ENCODE measurements at places on chromosomes 5 and 9. TPM values are rescaled to one million over a fixed set of nuclear protein-coding genes. Genes with fewer than 3 reads are reported as not detected.
A peak's percentile ranks its signal among the peaks of the same experiment; 100 is the strongest.

GRCh38 chr5:138354926-138355378 is 2.5 kb downstream of the KDM3B start:
- DNase-seq = no peak

DNA sequence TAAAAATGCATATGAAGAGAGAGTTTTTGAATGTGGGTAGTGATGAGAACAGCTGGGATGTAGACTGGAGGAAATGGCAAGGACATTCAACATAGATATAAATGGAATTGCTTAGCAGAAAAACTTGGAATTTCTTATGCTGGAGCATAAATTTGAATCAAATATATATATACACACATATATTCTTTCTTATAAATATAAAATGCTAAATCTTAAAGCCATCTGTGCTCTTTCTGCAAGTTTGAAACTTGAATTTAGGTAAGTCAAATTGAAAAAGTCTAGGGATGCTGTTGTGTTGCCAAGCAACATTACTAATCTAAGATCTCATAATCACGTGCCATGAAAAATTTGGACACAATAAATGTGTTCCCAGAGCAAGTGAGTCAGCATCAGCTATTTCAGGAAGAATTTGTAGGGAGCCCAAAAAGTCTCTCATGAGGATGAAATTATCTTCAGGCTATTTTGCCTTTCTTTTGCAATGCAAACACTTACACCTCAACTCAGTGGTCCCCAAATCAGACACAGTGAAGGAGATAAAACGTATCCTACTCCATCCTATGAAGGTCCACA is 58.4 kb upstream of the ALDH1A1 start:
- DNase-seq = no peak

Gene ZNF454
- total RNA-seq = 2.9 TPM

Gene ZNF618
- total RNA-seq = 2.3 TPM

GRCh38 chr9:27752069-27752468 is 178.8 kb upstream of the C9orf72 start:
- DNase-seq = no peak

Gene CD14
- total RNA-seq = 20.8 TPM

Gene RASEF
- total RNA-seq = 0.27 TPM

DNA sequence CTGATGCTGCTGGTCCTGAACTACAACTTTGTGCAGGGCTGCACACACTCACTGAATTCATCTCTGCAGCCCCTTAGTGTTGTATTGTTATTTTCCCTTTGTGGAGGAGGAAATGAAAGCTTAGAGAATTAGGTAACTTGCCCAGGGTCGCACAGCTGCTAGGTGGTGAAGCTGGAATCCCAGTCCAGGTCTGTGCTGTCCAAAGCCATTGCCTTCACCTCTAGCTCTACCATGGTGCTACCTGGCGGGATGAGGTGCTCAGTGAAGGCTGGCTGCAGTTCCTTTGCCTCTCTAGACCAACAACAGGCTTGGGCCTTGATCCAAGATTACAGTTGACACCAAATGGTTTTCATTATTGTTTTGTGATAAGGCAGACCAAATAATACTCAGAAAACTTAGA is 177.8 kb upstream of the PITX1 start:
- DNase-seq = no peak

GRCh38 chr5:169646856-169647255 is 9.8 kb downstream of the DOCK2 start:
- no peak for DNase-seq

Gene NMRK1
- 27.5 TPM for total RNA-seq

- DNase-seq = no peak
Measured at GRCh38 chr9:136029556-136029955, 65.5 kb downstream of the NACC2 start.

Gene CTSL
- 107 TPM for total RNA-seq

DNA sequence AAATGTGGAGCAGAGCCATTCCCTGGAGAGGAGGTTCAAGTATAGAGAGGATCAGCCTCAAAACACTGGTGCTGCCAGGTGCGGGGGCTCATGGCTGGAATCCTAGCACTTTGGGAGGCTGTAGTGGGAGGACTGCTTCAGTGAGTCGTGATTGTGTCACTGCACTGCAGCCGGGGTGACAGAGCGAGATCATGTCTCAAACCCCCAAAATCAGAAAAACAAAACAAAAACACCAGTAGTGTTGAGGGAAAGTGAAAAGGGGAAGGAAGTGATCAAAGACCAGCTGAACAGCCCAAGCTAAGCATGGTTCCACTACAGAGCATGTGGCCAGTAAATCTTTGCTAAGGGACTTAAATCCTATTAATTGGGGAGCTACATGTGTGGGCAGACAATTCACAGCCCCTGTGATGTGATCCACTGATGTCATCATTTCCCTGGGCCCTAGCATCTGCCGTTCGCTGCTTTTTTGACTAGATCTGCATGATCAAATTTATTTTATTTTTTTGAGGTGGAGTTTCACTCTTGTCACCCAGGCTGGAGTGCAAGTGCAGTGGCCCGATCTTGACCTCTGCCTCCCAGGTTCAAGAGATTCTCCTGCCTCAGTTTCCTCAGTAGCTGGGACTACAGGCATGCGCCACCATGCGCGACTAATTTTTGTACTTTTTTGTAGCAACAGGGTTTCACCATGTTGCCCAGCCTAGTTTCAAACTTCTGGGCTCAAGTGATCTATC is 2.7 kb upstream of the PCBD2 start:
- DNase-seq = no peak

GRCh38 chr9:69495296-69495695 is 170.3 kb downstream of the ENTREP1 start:
- DNase-seq = no peak

- no peak for DNase-seq
Measured at GRCh38 chr5:180020176-180020575, 51.4 kb downstream of the RNF130 start.

GRCh38 chr9:95726756-95727155 is 148.7 kb upstream of the ERCC6L2 start:
- DNase-seq = no peak

DNA sequence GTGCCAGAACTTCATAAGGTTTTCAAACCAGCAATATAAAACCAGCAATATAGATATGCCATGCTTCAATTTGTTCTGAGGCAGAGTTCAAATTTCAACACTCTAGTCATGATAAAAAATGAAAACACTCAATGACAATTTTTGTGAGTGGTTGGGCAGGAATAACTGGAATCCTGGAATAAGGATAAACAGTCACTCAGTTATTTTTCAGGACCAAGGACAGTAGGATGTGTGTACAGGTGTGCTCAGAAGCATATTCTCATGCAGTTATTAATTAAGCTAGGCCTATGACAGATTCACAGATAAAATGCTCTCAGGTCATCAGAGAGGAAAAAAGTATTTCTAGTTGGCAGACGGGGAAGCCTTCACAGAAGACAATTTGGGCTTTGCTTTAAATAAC is 117.3 kb upstream of the PPP2R2B start:
- no peak for DNase-seq

Gene SHOC1
- total RNA-seq = not detected

DNA sequence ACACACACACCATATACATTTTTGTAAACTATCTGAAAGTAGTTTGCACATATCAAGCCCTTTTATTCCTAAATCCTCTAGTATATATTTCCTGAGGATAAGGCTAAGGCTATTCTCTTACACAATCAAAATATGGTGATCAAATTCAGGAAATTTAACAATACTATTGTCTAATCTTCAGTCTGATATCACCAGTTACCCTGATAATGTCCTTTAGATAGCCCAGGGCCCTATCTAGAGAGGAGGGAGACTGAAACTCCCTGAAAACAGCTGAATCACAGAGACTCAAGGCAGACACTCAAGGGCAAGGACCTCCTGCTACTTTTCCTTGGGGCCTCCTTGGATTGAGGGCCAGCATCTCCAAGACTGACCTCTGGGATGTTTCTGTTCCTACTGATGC is 30.4 kb downstream of the PTTG1 start:
- no peak for DNase-seq

Gene DMRTA1
- total RNA-seq = 1.2 TPM

Gene TPD52L3
- not detected for total RNA-seq

Gene DAB2
- 55.0 TPM for total RNA-seq

- no peak for DNase-seq
Measured at GRCh38 chr5:8253376-8253775, 384.4 kb downstream of the MTRR start.

- DNase-seq = no peak
Measured at GRCh38 chr9:117678871-117679270, 25.3 kb upstream of the TLR4 start.

Gene GPSM1
- 9.4 TPM for total RNA-seq

- no peak for DNase-seq
Measured at GRCh38 chr5:69032009-69032408, 61.8 kb upstream of the SLC30A5 start.

Gene TNC
- 127 TPM for total RNA-seq

Gene RMRP
- total RNA-seq = 26,387 TPM

GRCh38 chr9:115254287-115255180 is 136.6 kb upstream of the TNC start:
- DNase-seq = peak; percentile 72

- peak; percentile 77 for DNase-seq
Measured at GRCh38 chr9:109903515-109904138, 123.6 kb downstream of the PALM2AKAP2 start.

GRCh38 chr5:132592521-132592920 is 35.7 kb downstream of the RAD50 start:
- DNase-seq = no peak

Gene CENPH
- total RNA-seq = 1.3 TPM

DNA sequence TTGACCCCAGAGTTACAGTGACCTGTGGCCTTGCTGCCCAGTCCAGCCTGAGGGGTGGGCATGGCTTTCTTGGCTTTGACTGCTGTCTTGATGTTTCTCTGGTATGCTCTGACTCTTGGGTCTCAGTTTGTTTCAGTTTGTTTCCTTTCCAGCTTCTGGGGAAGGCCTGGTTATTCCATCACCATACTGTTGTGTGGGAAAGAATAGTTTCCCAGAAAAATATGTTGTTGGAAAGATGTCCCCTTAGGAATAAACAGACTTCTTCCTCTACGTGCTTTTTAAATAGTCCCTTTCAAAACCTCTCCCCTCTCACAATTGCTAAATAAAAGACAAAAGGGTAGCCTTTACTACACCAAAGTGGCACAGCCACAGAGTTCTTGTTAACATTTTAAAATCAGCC is 49.5 kb downstream of the EGFLAM start:
- no peak for DNase-seq

DNA sequence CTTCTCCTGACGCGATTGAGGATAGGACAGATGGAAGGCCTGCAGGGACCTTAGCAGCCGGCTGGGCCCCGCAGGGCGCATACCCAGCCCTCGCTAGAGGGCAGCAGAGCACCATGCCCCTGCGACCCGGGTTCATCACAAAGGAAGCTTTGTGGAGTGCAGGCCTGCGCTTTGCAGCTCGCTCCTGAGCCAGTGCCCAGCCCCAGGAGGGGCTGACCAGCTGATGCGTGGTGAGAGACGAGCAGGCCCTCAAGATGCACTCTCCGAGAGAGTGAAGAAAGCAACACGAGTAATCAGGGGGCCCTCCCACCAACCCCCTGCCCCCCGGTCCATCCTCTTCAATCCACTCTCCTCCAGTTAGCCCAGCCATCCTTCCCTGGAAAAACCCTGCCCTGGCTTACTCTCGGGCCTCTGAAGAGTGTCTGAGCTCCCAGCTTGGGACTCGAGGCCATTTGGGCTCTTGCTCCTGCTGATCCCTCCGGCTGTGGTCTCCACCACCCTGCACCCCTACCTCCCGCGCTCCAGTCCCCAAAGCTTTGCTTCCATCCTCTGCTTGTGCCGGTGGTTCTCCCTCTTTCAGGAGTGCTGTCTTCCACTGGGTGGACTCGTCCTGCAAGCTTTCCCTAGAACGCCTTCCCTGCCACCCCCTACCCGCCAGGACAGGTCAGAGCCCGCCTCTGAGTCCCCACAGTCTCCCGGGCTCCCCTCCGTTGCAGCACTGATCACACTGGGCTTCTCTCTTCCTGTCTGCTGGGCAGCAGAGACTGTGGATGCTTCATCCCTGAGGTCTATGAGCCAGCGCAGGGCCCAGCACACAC is 9.1 kb upstream of the KIF12 start:
- DNase-seq = peak; percentile 86

Gene DNM1
- total RNA-seq = 7.7 TPM

DNA sequence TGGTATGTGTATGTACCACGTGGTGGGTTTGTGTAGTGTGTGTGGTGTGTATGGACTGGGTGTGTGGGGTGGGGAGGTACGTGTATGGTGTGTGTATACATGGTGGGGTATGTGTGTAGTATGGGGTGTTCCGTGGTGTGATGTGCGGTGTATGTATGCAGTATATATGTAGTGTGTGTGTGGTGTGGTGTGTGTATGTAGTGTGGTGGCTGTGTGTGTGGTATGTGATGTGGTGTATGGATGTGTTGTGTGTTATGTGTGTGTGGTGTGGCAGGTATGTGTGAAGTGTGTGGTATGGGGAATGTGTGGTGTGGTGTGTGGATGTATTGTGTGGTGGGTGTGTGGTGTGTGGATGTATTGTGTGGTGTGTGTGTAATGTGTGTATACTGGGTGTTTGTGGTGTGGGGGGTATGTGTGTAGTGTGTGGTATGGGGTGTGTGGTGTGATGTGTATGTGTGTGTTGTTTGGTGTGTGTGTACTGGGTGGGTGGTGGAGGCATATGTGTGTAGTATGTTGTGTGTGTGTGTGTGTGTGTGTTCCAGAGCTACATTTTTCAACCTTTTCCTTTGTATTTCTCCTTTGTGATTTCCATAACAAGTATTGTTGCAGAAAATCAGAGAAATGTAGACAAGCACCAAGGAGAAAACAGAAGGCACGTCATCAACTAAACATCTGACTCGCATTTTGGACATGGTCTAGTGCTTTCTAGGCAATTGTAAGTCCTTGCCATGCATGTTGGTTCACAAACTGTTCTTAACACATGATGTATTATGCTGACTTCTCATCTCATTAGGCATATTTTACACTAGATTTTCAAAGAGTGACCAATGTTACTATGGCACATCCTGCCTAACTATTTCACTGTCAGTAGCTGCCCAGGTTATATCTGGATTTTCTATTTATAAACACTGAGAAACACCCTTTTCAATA is 13.2 kb downstream of the SEMA4D start:
- no peak for DNase-seq

Gene GALNT12
- total RNA-seq = 16.1 TPM
